ENCODE measurements at places on chromosomes 11 and 22.

DNA sequence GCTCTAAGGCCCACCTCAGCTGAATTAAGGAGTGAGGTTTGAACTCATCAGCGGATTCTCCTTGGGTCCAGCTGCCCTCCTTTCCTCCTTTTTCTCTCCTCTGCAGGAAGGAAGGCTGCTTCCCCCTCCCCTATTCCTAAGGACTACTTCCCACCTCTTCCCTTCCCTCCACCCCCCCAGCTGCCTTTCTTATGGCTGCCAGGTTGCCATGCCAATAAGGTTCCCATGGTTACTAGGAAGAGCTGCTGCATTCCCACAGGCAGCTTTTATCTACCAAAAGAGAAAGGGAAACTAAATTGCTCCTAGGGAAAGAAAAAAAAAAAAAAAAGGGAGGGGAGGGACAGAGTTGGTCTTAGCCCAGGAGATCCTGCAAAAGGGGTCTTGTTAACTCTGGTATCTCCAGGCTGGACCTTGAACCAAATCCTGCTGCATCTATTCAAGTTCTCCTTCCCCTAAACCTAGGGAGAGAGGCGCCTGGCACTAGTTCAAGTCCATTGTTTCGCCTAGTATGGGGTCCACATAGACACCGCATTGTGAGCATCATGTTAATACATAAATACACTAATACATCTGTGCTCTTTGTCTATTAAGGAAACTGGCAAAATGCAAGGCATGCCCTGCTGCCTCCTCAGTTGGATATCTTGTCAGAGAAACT is 21.2 kb upstream of the FEZ1 start:
- peak; percentile 76 for DNase-seq

GRCh38 chr22:26461188-26461810 is 22.3 kb downstream of the HPS4 start:
- DNase-seq: peak; percentile 90

- DNase-seq: peak; percentile 54
These were observed 267.9 kb upstream of the SESN3 start for GRCh38 chr11:95498722-95499425.

DNA sequence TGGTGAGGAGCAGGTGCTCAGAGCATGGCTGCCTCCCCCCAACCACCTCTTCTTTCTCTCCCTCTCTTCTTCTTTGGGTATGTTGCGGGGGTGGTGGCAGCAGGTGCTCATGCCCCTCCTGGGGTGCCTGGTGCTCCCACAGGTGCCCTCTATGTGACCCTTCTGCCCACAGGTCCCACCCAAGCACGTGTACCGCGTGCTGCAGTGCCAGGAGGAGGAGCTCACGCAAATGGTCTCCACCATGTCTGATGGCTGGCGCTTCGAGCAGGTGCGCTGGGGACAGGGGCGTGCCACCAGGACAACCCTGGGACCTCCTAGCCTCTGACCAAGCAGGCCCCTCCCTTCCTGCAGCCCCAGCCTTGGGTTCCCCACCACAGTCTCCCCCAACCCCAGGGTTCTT is 5.7 kb downstream of the KCTD17 start:
- DNase-seq: no peak

- DNase-seq: no peak
These were observed 109.1 kb upstream of the LMO1 start for GRCh38 chr11:8372641-8373381.

DNA sequence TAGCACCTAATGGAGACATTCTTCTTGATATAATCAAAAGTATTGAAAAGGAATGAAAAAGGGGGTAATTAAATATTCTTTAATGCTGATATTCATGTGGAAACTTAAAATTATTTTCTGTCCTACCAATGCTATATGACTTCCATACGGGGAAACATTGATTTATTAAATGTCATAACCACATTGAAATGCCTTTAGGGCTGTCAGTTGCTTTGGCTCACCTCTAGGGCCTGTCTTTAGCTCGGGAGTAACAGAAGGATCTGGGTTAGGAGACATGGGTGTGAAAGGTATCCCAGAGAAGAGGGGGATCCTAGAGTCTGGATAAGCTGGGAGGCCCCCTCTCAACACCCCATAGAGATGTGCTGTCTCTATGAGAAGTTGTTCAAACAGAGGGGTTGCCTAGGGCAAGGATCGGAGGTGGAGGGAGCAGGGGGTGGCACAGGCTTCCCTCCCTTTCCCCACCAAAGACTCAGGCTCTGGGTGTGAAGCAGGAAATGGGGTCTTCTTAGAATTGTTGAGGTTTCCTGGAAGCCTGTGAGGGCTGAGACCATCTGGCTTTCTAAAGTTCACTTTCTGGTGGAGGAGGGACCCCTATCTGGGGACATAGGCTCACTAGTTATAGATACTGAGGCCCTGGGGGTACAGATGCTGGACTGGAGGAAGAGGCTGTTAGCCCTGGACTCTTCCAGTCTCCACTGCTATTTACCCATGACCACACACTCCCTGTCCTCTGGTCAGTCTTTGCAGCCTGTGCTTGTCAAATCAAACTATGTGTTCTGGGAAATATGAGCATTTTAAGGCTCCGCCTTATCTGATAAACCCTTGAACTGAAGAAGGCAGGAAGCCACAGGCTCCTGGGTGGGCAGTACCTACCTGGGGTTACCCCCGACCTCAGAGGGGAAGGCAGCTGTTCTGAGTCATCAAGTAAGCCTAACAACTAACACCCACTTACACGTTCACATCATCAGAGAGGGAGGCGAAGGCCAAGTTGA is 55.8 kb upstream of the RRAS2 start:
- no peak for DNase-seq

DNA sequence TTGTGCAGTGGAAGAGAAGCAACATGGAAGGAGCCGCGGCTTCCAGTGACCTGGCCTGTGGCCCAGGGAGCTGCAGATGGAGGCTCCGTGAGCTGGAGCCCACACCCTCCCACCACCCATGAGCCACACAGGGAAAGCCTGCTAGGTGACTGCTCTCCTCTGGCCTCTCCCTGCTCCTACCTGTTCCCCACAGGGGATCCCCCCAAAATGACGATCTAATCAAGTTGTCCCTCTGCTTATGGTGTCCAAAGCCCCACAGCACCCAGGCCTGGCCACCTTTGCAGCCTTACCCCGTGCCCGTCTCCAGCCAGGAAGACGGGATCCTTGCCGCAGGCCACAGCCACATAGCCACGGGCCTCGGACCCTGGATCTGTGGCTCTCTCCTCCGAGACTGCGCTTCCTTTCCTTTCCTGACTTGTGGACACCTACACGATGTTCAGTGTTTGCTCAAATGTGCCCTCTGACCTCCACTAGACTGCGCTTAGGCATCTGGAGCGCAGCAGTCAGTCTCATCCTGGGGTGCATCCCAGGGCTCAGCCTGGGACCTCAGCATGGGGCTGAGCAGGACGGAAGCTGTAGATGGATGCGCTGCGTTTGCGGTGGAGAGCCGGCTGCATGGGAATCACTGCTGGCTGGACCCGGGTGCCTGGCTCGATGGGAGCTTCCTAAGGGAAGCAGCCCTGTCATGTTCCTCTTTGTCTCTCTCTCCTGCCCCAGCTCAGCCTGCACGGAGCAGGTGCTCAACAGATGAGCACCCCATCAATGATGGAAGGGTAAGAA is 133.3 kb downstream of the ST3GAL4 start:
- DNase-seq: no peak

DNA sequence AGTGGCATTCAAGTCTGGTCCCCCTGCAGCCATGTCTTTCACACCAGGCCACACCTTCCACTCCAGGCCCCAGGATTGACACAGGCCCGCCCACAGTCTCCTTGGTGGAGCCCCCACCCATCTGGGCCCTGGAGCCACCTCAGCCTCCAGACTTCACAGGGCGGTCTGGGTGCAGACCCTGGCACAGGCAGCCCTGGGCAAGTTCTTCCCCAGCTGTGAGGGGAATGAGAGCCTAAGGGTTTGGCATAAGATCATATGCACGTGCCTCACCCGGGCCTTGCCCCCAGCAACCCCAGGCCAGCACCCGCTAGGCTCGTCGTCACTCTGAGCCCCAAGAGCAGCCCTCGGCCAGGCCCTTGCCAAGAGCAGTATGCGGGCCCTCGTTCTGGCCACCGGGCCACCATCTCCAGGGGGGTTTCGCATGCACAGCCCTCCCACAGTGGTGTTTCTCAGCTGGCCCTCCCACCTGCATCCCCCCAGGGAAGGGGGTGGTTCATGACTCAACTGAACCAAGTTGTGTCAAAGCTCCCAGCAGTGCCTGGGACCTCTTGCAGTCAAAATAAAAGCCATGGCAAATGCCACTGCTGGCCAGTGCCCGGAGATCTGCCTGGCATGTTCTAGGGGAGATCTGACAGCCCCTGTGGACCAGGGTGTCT is 70.4 kb upstream of the KCNQ1OT1 start:
- DNase-seq: no peak

- DNase-seq: no peak
These were observed 16.8 kb upstream of the TSPAN18 start for GRCh38 chr11:44709966-44710365.

DNA sequence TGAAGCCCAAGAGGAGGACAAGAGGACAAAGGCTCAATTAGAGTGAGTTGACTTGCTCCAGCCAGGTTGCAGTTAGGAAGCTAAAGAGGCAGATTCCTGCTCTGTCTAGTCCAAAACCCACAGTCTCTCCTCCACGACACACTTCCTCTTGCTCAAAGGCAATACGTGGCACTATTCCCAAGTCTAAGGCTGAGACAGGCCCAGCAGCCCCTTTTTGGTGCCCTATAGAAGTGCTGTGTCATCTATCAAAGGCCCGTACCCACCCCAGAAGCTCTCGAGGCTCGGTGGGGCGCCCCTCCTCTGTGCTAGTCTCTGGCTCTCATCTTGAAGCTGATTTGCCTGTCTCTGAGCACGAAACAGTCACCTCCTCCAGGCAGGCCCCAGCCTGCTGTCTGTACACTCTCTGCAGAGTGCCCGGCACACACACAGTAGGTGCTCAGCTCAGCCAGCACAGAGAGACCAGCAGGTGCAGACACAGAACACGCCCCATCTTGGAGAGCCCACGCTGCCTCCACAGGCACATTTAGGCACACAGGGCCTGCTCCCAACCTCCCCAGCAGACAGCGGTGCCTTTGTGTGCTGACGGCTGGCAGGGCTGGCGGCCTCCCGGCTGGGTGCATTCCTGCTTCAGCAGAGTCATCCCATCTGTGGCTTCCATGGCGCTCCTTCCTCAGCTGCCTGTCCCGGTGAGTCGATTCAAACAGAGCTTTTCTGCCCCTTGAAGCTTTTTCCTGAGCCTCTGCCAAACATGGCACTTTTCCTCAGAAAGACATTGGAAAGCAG is 52.8 kb downstream of the MYH9 start:
- no peak for DNase-seq

- peak; percentile 96 for DNase-seq
These were observed 3.4 kb downstream of the TSPAN32 start for GRCh38 chr11:2305140-2305778.

Measured in H1 (cell line).